ENCODE measurements at places on chromosomes 5 and 9.
A peak's percentile ranks its signal among the peaks of the same experiment; 100 is the strongest.

DNA sequence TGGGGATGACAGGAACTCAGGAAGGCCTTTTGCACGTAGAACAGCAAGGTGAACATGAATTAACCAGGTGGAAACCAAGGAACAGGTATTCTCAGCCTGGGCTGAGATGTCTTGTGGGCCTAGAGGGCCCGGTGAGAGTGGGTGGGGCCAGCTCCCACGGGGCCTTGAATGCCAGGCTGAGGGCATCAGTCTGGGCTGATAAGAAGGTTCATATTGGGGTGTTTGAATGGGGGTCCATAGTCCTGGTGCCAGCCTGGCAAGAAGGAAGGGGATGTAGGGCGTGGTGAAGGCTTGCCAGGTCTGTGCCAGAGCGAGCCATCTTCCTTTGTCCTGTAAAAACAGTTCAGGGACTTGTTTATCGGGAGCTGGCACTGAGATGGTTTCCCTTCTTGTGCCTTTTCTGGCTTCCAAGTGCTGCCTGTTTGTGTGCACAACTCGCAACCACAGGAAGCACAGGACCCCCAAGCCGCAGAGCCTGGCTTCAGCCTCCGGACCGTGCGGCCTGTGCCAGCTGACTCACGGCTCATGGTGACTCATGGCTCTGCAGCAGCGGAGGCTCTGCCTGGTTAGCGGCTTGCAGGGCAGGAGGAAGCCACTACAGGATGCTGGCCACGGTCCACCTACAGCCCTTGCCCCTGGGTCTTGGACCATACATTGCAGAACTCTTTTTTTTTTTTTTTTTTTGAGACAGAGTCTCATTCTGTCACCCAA, 2.4 kb downstream of the CARD19 start:
- DNase-seq, result peak; percentile 54

DNA sequence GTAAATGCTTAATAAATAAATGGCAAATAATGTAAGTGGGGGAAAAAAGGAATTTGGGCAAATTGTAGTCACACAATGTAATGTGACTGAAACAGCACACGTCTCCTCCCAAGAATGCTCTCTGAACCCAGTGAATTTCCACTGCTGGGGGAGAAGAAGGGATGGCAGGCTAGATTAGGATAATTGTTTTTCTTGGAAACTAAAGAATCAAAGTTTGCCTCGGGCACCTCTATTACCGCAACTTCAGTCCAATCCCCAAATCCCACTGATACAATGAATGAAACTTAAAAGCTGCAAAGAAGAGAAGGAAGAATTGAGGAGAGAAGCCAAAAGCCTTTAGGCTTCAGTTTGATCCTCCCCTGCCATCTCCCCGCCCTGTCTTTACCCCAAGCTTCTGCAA, 423.2 kb upstream of the PAPPA start:
- no peak for DNase-seq

- no peak for DNase-seq
Measured at GRCh38 chr5:175521313-175521833, 43.0 kb downstream of the SFXN1 start.

- DNase-seq, result no peak
Measured at GRCh38 chr9:2083479-2083878, 68.3 kb downstream of the SMARCA2 start.

- DNase-seq, result no peak
Measured at GRCh38 chr9:37290366-37290939, 132.0 kb upstream of the GRHPR start.

- DNase-seq, result no peak
Measured at GRCh38 chr9:136052472-136052880, 42.6 kb downstream of the NACC2 start.

GRCh38 chr5:38559428-38559827, 3.0 kb upstream of the LIFR start:
- DNase-seq, result no peak

- no peak for DNase-seq
Measured at GRCh38 chr5:4720831-4721230, 419.3 kb upstream of the ADAMTS16 start.

DNA sequence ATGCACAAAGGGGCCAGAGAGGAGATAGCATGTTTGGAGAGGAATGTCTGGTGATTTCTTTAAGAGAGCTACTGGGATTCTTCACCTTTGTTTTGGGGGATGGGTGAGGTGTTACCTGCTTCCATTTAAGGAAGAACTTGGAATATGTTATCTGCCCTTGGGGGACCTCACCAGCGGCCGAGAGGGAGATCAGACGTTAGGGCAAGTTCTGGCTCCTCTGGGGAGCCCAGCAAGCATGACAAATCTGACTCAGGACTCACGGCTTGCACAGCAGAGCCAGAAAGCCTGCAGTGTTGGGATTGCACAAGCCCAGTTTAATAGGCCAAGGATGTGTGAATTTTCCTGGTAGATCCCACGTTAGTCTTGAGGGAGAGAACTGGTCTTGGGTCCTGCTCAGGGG, 40.3 kb downstream of the SLC28A3 start:
- DNase-seq, result no peak

DNA sequence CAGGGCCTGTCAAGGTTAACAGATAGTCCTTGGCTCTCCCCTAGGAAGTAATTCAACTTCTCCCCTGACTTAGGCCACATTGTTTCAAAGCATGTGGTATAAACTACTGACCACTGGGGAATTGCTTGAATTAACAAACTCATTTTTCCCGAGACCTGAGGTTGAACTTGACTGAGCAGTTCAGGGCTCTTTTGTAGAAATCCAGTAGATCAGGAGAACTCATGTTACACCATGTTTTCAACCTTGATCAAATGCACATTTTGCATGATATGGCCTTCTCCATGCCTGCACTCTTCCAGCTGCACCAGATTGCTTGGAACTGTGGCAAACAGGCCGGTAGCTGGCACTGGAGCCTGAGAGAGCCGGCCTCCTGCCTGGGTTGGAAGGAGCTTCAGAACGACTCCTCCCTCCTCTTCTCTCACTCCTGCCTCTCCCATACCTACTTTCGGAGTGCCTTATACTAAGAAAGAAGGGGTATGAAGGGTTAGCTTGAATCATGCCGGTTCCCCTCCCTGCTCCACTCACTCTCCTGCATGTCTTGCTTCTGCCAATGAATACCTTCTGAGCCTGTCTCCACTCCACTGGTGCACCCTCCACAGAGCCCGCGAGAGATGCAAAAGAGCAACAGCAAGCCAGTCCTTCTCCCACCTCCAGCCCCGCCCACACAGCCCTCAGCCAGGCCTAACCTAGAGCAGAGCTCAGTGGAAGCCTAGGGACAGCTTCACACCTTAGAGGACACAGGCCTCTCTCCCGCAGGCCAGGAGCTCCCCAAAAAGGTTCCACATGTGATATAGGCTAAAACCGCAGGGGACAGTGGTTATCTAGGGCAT, 159.4 kb downstream of the MACROH2A1 start:
- no peak for DNase-seq

- DNase-seq, result no peak
Measured at GRCh38 chr9:37943345-37944265, 39.7 kb upstream of the SLC25A51 start.

DNA sequence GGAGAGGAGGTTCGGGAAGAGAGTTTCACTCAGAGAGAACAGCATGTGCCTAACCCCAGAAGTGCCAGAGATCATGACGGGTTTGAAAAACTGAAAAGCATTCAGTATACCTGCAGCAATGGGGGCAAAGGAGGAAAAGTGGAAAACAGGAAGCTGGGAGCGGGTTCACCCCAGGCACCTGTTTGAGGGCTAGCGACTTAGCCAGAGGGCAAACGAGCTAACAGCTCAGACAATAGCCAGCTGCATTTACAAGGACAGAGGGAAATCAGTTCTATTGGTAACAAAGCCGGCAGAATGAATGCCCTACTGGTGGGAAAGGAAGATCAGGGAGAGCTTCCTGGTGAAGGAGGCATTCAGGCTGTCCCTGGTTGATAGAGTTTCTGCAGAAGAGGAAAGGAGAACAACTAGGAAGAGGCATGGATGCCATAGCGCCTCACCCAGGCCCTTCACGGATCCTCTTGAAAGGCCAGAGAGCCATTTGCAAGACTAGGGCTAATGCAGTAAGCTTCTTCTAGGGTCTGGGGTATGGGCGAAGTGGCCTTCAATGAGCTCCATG, 141.7 kb upstream of the ADRA1B start:
- DNase-seq, result no peak

DNA sequence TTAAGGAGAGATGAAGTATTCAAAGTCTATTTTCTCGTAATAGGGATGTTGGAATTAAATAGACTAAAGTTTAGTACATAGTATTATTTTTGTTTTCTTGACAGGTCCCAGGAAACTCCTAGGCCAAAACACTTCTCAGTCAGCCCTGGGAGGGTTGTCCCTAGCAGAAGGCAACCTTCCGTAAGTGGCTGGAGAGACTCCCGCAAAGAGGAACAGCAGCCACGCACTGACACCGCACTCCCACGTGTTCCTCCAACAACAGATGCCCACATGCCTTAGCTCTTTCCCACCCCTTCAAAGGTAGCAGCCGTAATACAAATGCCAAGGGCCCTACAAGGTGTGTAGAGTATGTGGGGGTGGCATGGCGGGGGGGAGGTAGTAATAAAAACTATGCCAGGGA, 28.4 kb downstream of the PCDHGC5 start:
- no peak for DNase-seq

GRCh38 chr5:106530150-106530549, 1140.6 kb downstream of the EFNA5 start:
- DNase-seq, result no peak

DNA sequence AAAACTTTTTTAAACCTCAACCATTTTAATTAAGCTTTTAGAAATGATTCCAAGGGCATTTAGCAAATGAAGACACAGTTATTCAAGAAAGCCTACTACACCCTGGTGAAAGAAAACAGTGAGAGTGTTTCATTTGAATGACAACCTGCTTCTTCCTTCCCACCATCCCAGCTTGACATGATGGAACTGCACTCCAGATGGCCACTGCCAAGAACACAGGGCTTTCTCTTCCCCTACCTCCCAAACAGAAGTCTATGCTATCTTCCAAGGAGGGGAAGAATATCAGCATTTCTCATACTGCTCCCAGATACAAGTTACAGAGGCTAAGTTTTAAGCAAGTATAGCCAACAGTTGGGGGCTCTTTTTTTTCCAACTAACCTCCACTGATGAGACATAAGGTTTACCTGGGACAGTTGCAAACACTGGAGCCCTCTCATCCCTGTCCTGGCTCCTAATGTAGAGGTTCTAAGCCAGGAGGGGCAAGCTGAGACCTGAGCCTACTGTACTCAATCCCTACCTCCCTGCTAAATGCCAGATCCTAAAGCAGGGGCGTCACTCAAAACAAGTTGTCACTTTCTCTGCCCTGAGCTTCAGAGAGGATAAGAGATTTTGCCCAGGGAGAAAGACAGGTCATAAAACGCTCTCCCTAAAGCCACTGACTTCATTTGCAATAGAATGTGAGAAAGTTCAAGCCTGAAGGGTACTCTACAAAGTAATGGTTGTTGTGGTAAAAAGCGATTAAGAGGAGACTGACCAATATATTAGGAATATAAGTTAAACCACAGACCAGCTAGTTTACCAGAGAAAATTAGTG, 88.5 kb upstream of the SLC27A6 start:
- DNase-seq, result no peak

- DNase-seq, result peak; percentile 90
Measured at GRCh38 chr9:36572515-36573418, at the start of gene MELK. Gene MELK, plus strand, starts transcription at chr9:36572895. Its CDS starts 8,787 bp downstream, at chr9:36581682.

GRCh38 chr5:139413963-139414362, 10.1 kb upstream of the SPATA24 start:
- no peak for DNase-seq

GRCh38 chr5:38467353-38468040, 88.9 kb downstream of the LIFR start:
- no peak for DNase-seq

GRCh38 chr9:33752130-33752637, 43.2 kb upstream of the PRSS3 start:
- DNase-seq, result peak; percentile 8

DNA sequence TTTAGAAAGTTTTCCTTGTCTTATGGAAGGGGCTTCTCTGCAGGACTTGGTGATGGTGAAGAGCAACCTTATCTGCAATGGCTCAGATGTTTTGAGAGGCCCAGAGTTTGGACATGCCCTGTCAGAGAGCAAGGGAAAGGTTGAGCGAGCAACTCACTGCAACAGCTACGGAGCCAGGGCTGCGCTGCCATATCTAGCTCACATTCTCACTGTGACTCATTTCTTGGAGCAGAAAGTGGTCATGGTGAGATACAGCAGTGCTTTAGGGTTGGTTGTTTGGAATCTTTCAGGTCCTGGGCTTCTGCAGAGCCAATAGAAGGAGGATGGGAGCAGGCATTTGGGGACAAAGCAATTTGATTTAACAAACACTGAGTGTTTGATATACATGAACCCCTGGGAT, 12.3 kb downstream of the GLRA1 start:
- no peak for DNase-seq

DNA sequence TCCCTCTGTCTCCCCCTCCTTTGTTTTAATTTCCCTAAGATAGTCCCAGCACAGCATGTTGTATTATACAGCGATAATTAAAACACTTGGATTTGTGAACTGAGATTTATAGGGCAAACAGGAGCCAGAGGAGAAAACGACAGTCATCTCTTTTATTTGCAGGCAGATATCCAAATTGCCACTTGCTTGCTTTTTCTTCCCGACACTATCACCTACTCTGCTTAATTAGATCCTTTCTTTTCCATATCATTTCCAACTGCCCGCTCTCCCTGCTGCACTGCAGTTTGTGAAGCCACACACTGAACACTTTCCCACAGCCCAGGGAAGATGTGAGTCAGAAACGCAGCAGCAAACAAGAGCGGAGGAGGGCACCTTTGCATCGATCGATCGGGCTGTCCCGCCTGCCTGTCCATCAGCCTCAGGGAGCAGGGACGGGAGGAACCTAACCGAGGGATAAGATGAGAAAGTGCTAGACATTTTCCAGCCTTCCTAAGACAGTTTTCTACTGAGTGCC, 35.8 kb upstream of the SPRY4 start:
- DNase-seq, result no peak

- DNase-seq, result no peak
Measured at GRCh38 chr5:125034331-125034730, 287.9 kb upstream of the ZNF608 start.

DNA sequence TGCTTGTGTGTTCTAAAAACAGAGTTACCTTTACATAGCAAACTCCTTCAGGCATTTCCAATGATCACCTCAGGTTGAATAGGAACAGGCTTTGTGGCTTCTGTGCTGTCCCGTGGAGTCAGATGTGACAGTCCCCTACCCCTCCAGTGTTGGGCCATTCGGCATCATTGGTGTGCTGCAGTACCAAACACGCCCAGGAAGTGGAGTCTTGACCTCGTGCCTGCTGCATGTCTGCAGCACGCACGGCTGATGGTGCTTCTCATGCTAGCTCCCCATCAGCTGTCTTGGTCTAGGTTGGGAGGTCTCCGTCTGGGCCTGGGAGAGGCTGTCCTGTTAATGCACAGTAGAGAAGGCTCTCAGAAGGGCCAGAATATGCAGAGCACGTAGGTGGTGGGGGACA, 42.5 kb upstream of the PHF2 start:
- DNase-seq, result no peak

- no peak for DNase-seq
Measured at GRCh38 chr9:134722120-134722701, 80.6 kb downstream of the COL5A1 start.

DNA sequence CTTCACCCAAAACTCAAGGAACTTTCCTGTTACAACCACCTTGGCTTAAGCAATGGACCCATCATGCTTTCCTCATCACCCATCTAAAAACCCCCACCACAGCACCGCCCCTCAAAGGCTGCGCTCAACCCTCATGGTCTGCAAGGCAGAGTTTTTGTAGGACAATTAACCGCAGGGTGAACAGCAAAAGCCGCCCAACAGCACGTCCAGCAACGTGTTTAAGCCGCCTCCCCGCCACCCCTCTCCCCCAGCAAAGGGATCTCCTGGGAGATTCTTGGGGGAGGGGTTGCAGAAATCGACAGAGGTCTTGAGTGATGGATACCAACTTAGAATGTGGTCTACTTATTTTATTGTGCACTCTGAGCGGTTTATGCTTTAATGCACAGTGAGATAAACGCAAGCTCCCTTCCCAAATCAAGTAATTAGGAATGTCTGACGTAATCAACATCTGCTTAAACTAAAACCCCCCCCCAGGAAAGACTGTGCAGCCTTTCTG, 1.9 kb downstream of the ROR2 start:
- DNase-seq, result peak; percentile 18
